ENCODE measurements at places on chromosomes 2 and 18.

DNA sequence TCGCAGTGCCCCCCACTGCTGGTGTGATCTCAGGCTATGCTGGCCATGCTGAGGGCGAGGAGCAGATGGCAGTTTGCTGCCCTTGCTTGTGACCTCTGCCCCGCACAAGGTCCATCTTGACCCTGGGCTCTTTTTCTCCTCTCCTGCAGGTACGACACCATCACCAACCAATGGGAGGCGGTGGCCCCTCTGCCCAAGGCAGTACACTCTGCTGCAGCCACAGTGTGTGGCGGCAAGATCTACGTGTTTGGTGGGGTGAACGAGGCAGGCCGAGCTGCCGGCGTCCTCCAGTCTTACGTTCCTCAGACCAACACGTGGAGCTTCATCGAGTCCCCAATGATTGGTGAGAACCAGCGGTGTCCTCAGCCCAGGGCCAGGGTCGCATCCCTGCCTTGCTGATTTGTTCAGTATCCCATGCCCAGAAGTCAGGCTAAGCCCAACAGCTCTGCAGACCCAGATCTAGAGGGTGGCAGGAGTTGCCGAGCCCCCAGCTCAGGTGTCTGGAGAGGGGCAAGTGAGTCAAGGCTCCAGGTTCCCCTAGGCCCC lies 223.8 kb downstream of the ATAD2B start:
- DNase-seq = no peak

- peak; percentile 83 for DNase-seq
Measured at GRCh38 chr2:68121873-68122679, 35.6 kb upstream of the PNO1 start.

DNA sequence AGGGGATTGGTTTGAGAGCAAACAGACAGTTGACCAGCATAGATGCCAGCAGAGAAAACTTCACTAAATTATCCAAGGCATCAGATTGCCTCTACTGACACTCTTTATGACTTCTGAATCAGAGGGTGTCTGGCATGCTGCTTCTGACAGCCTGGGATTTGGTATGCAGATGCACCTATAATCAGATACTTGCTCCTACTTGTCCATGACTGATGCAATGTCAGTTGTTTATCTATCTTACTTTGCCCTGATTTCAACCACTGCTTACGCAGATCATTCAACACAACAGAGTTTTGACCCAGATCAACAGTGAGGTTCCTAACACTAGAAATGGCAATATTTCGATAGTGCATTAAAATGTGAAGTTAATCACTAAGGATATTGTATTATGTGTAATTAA lies 22.6 kb upstream of the CALCRL start:
- DNase-seq = no peak

DNA sequence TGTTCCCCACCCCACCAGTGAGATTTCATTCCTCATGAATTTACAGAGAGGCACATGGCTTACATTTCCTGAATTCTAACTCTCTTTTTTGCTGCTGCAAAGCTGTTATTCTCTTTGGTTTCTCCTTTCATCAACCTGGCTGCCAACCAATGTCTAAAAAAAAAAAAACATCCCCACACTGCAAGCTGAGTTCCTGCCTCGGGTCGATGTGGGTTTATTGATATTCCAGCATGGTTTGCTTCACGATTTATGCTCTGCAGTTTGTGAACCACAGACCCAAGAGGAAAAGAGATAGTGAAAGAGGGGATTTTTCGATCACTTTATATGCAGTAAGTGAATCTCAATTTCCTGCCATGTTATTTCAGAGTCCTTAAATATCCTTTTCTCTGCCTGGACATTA lies 363.6 kb downstream of the LPIN1 start:
- DNase-seq = peak; percentile 27

- DNase-seq = no peak
Measured at GRCh38 chr18:8701546-8702118, 3.7 kb upstream of the MTCL1 start.

DNA sequence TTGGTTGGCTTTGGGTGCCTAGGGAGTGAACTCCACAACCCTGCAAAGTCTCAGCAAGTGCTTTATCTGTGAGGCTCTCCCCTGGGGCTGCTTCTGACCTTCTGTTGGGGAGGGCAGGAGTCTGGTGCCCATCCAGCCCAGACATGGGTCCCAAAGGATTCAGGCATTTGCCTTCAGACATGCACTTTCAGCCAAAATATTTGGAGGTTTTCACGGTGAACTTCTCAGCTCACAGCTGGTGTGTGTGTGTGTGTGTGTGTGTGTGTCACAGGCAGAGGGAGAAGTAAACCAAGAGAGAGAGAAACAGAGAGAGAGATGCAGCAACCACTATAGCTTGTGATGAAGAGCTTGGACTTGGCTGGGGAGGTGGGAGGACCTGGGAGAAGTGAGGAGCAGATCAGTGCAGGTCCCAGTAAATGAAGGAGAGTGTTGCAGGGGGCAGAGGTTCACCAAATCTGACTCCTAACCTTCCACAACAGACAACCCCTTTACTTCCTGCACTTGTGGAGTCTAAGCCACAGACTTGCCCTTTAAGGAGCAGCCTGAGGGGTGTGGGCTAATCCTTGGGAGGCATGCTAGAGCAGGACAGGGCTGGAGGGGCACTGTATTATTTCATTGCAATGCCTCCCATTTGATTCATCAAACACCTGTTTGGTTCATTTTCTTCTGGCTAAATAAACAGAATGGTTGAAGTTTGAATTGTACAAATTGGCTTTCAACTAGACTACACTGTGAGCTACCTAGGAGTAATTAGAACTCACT lies 14.1 kb downstream of the SLC9A4 start:
- DNase-seq = no peak

GRCh38 chr2:974054-974453 lies 23.4 kb downstream of the SNTG2 start:
- DNase-seq = peak; percentile 16

DNA sequence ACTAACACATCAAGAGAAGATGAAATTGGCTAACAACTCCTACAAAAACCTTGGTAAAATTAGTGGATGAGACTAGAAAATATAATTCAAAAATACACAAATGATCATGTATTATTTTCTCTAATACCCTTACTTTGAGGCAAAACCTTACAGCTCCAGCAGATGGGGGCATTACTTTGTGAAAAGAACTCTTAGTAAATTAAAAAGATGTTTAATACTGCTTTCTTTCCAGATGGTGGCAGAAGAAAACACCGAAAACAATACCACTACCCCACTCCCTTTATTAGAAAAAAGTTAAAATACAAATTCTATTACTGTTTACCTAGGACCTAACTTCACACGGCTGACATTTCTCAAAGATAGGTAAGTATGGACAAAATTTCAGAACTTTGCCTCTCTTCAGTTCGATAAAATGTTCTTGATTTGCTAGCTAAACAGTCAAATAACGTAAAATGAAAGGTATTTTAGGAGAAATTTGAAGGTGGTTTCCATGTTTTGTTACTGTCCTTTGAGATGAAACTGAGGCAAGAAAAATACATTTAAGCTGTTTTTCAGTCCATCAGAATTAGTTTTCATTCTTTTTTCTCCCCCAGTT lies 30.6 kb downstream of the ORC4 start:
- DNase-seq = peak; percentile 38

DNA sequence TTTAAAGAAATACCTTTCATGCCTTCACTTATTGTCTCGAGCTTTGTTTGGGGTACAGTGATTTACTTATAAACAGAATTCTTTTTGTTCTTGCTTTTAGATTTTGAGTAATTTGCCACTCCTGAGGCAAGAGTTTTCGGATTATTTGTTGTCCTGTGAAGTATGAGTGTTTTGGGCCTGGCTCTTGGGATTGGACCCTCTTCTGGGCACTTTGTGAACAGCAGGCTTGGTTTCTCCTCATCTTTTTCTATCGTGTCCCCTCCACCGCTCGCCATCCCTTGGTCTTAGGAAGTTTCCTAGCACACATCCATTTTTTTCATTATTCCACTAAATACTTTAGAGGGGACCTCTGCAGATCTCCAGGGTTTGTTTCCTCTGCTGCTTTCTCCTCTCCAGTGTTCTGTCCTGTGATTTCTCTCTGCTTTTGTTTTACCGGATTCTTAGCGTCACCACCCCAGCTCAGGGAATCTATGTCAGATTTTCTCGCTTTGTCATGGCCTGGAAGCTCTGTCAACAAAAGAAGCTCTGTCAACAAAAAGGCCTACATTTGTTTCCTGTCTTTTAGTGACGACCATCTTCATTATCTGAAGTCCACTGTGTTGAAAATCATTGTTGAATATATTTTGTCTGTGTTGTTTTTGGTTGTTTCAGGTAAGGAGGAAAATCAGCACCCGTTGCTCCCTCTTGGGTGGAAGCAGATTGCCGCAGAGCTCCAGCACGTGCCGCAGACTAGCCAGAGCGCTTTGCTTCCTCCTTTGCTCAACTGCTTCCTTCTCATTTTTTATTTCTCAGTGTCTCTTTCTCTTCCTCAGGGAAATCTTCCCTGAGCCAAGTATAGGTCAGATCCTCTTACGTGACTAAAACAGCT lies 27.8 kb downstream of the ANKRD62 start:
- no peak for DNase-seq

- DNase-seq = no peak
Measured at GRCh38 chr2:100365434-100365833, 43.1 kb upstream of the LONRF2 start.

- DNase-seq = no peak
Measured at GRCh38 chr2:235493775-235494715, at the start of gene AGAP1. TSS of gene AGAP1 (plus strand) at chr2:235494043.
